Epithelial cell of umbilical artery (primary cell): ENCODE measurements at places on chromosomes 6 and 20. TPM values are rescaled to one million over a fixed set of nuclear protein-coding genes. Genes with fewer than 3 reads are reported as not detected.

The DSN1 gene
- total RNA-seq = 19.2 and 28.1 TPM in 2 replicates

The ZSWIM3 gene
- total RNA-seq = 5.9 and 6.2 TPM in 2 replicates

The HLA-G gene
- under 0.01 TPM in 1 of 2 replicates, not detected in the other for total RNA-seq

The SNAP25 gene
- 0.15 TPM in 1 of 2 replicates, not detected in the other for total RNA-seq

The CRYBG1 gene
- total RNA-seq = 31.8 and 67.9 TPM in 2 replicates

The ZNF391 gene
- 0.32 and 0.76 TPM in 2 replicates for total RNA-seq

The PKIB gene
- total RNA-seq = 0.76 and 0.97 TPM in 2 replicates

The RAET1L gene
- not detected in 2 replicates for total RNA-seq

The PDE7B gene
- 13.6 and 18.8 TPM in 2 replicates for total RNA-seq

The ERGIC3 gene
- 244 and 340 TPM in 2 replicates for total RNA-seq

The GPR6 gene
- total RNA-seq = not detected in 2 replicates

The ADNP gene
- total RNA-seq = 25.7 and 30.2 TPM in 2 replicates

The OLIG3 gene
- not detected in 2 replicates for total RNA-seq

The PLG gene
- total RNA-seq = not detected in 2 replicates

The CLIC5 gene
- total RNA-seq = not detected in 2 replicates

The EDN3 gene
- not detected in 2 replicates for total RNA-seq

The TMEM170B gene
- 3.6 and 6.1 TPM in 2 replicates for total RNA-seq

The TPD52L1 gene
- 2.3 and 4.0 TPM in 2 replicates for total RNA-seq

The KHDC1 gene
- total RNA-seq = 1.9 and 2.0 TPM in 2 replicates

The MRAP2 gene
- 12.3 and 18.8 TPM in 2 replicates for total RNA-seq

The NEDD9 gene
- 28.9 and 34.2 TPM in 2 replicates for total RNA-seq
